NB4 (cell line): ENCODE measurements at places on chromosomes 3 and 15.
A peak's percentile ranks its signal among the peaks of the same experiment; 100 is the strongest.

GRCh38 chr15:47721676-47722075 is 4.4 kb downstream of the SEMA6D start:
- DNase-seq, result no peak

- DNase-seq, result peak; percentile 89
These were observed 14.5 kb upstream of the CCR1 start for GRCh38 chr3:46222435-46223161.

GRCh38 chr3:174342941-174343501 is 516.1 kb upstream of the NAALADL2 start:
- DNase-seq, result no peak

- DNase-seq, result no peak
These were observed 311.3 kb downstream of the SLC9A9 start for GRCh38 chr3:143536817-143537535.

DNA sequence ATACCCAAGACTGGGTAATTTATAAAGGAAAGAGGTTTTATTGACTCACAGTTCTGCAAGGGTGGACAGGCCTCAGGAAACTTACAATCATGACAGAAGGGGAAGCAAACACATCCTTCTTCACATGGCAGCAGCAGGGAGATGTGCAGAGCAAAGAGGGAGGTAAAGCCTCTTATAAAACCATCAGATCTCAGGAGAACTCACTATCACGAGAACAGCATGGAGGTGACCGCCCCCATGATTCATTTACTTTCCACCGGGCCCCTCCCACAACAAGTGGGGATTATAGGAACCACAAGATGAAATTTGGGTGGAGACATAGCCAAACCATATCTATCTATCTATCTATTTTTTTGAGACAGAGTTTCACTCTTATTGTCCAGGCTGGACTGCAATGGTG is 5.4 kb downstream of the GDPGP1 start:
- peak; percentile 24 for DNase-seq

DNA sequence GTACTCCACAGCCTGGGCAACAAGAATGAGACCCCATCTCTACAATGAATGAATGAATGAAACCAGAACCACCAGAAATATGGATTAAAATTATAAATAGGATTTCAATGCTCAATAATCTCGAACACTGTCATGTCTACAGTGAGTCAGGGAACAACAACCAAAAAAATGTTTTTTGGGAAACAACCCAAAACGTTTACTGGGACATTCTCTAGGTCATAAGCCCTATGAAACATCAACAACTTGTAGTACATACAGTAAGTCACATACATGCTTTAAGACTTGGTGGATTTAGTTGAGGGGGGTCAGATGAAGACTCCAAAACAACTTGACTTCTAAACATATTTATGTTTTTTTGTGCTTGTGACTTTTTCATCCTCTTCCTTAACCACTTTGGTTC is 511.2 kb downstream of the FOXP1 start:
- DNase-seq, result no peak

DNA sequence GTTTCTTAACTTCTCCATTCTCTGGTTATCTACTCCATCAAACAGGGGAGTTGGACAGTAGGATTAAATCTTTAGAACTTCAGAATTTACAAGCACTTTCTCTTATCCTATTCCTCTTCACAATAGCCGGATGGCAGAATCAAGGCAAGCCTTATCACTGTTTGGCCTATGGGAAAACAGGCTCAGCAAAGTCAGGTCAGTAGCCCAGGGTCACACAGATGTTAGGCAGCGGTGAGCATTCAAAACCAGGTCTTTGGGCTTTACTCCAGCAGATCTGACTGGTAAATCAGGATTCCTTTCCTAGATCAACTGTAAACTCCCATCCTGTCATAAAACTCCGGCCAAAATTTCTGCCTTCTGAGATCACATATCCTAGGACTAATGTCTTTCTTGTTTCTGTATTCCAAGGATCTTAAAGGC is 258.4 kb downstream of the OPA1 start:
- DNase-seq, result no peak

DNA sequence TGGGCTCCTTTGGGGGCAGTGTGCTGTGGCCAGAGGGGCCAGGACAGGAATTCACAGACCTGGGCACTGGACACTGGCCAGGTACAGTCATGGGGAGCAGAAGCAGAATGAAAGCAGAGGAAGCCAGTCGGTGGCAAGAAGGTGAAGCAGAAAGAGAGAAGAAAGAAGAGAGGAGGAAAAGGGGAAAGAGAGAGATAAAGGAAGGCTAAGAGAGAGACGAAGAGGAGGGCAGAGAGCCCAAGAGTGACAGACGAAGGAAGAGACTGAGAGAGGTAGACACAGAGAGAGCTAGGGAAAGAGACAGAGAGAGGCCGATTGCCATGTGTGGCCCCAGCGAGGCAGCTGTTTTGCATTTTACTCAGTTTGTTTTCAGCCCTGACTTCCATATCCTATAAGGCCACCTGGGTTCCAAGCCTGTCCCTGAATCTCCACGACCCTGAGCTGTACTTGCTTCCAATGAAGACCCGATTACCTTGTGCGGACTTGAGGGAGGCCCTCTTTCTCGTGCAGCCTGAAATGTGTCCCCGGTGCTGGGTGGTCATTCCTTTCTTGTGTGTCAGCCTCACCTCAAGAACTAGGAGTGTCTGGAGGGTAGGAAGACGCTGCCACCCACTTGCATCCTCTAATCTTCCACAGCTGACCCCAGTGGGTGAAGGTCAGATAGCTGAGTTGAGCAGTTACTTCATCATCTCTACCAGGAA is 73.9 kb downstream of the LSM3 start:
- DNase-seq, result no peak
